Cardiac muscle cell (in vitro differentiated cells and primary cell): ENCODE measurements at places on chromosomes 11 and 22. TPM values are rescaled to one million over a fixed set of nuclear protein-coding genes. Genes with fewer than 3 reads are reported as not detected.

Gene ANGPTL5
- not detected in 2 replicates for total RNA-seq

Gene MUC5B
- not detected in 2 replicates for total RNA-seq

Gene TMEM86A
- total RNA-seq: 3.4 and 4.1 TPM in 2 replicates

Gene ZNF70
- total RNA-seq: 6.4 and 8.4 TPM in 2 replicates

Gene CDON
- 13.3 and 17.3 TPM in 2 replicates for total RNA-seq

GRCh38 chr11:67522844-67523555, at the start of gene CABP2:
TSS of gene CABP2 (minus strand) at chr11:67523446. CDS start at chr11:67523326, 120 bp downstream.
- DNase-seq: no peak

- peak; percentile 99 for DNase-seq
Measured at GRCh38 chr22:50562523-50563412, at the start of gene SYCE3. TSS of gene SYCE3 (minus strand) at chr22:50562919. CDS start at chr22:50556405, 6,514 bp downstream.

- no peak for DNase-seq
Measured at GRCh38 chr22:46125816-46126765, 24.2 kb upstream of the PPARA start.

DNA sequence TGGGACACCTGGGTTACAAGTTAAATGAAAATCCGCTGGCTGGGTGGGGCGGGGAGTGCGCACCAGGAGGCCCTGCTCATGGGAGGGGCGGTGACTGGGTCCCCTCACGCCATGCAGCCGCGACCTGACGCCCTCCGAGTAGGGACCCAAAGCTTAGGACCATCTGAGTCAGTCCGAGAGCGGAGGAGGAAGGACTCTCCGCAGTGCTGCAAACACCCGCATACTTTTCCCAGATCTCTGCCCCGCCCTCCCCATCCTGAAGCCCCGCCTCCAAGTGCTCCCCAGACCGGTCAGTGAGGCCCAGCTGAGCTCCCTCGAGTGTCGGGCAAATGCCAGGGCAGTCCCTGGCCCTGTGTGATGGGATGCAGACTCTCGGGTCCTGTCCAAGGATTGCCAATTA, 6.6 kb upstream of the FLI1 start:
- DNase-seq: peak; percentile 45

DNA sequence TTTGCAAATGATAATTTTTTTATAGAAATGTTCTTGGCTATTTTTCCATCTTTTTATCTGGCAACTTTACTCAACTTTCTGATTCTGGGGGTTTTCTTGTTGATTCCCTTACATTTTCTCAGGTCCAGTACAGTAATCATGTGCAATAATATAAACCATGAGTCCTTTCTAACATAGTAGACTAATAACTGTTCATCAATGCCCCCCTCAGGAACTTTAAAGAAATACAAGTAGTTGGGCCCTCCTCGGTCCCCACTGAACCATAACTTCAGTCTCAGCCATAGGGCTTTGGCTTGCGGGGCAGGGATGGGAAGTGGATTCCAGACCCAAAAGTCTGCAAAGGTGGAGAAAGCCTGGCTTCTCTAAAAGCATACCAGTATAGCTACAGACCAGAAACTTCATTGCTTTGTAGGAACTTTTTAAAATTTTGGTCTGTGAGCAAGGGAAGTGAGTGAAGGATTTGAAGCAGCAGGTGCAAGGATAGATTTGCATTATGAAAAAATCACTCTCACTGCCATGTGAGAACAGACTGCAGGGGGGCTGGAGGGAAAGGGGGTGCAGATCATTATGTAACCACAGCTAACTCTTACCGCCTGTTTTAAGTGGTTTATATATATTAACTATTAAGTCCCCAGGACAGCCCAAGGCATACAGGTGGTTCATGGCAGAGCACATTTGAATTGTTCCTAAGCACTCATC, 10.4 kb upstream of the TUB start:
- DNase-seq: peak; percentile 67

DNA sequence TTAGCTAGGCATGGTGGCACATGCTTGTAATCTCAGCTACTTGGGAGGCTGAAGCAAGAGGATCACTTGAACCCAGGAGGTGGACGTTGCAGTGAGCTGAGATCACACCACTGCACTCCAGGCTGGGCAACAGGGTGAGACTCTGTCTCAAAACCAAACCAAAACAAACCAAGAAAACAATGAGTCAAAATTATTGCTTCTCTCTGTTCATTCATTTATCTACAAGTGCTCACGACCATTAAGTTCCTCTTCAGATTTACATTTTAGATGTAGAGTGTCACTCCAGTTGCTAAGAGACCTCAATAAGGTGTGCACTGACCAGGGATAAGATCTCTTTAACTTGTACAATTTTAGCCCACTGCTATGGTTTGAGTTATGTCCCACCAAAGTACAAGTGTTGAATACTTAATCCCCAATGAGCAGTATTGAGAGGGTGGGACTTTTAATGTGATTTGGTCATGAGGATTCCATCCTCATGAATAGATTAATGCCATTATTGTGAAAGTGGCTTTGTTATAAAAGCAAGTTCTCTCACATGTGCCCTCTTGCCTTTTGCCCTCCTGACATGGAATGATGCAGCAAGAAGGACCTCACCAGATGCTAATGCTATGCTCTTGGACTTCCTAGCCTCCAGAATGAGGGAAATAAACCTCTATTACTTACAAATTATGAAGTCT, 7.8 kb downstream of the HNRNPUL2 start:
- DNase-seq: no peak

DNA sequence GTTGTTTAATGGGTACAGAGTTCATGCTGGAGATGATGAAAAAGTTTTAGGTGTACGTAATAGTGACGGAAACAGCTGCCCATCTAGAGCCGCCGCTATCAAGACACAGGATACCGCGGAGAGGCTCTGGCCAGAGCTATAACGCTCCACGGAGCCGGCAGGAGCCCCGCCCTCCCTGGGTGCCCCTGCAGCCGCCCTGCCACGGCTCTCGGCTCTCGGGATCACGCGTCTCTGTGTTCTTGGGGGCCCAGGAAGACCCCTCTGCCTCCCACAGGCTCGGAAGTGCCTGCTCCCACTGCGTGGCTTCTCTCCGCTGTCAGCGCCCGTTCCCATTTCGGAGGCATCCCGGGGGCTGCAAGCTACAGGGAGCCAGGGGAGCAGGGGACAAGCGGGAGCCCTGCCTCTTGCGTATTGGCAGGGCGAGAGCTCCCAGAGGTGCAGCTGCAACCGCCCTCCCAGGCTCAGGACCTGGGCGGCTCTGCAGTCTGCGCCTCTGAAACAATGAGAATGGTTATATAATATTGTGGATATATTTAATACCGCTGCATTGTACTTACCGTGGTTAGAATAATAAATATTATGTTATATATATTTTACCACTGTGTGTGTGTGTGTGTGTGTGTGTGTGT, 13.7 kb downstream of the GLYATL2 start:
- no peak for DNase-seq

DNA sequence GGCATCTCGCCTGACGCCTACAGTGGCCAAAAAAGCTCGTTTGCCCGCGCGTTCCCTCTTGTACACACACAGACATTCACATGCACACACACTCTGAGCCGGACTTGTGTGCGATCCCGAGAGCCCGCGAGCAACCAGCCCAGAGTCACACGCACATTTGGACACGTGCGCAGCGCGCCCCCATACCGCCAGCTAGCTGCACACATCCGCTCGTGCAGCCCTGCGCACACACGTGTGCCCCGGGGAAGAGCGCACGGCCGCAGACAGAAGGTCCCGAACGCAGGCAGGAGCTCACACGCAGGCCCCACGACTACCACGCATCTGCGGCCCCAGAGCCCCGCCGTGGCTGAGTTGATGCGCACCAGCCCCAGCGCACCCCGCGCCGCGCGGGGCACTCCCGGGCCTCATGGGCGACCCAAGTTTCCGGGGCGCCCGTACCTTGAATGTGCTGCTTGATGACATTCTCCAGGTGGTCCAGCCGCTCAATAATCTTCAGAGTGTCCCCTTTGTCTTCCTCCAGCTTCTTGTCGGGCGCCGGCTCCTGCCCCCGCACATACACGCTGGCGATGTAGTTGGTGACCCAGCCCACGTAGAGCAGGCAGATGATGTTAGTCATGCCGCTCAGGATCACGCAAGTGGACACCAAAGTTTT, 758 bp downstream of the GALNT18 start:
- DNase-seq: no peak

DNA sequence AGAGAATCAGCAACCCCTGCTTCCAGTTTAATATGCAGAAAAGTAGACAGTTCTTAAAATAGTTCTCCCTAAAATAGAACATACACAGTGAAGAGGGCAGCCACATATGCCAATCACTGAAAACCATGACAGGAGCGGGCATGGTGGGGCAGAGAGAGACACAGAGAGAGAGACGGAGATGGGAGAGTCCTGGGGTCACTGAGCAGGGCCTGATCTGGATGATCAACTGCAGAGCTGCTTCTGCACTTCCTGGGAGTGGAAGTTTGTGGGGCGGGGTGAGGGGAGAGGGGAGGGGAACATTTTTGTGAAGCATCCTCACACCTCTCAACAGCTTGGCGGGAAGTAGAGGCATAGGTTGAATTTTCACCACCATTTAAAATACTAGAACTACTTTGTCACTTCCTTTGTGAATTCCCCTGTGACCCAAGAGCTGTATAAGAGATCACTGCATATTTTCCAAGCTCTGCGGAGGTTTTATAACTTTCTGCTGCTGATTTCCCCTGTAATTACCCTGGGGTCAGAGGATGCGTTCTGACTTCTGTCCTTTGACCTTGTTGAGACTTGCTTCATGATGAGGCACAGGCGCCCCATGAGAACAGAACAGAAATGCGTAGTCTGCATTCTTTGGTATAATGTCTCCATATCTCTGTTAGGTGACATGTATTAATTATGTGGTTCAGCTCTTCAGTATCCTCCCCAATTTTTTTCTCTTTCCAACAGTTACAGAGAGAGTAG, 419.4 kb downstream of the BRD1 start:
- no peak for DNase-seq

DNA sequence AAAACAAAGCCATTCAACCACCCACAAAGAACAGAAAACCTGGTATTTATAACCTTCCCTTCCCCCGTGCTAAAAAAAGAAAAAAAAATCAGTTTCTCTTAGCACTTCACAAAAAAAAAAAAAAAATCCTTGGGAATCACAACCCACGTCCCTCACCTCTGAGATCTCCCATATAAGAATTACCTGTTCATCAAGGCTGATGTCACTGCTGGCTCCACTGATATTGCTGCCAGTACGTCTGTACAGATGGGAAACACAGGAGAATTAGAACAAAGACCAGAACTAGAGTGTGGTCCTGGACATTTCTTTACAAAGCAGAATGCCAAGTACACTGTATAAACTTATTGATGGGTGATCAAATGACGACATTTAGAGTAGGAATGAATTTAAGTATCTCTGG, 14.9 kb downstream of the OSBP start:
- no peak for DNase-seq

GRCh38 chr11:128179039-128179438, 408.3 kb downstream of the ETS1 start:
- DNase-seq: no peak

GRCh38 chr11:1197886-1198560, 24.8 kb upstream of the MUC5B start:
- DNase-seq: no peak

DNA sequence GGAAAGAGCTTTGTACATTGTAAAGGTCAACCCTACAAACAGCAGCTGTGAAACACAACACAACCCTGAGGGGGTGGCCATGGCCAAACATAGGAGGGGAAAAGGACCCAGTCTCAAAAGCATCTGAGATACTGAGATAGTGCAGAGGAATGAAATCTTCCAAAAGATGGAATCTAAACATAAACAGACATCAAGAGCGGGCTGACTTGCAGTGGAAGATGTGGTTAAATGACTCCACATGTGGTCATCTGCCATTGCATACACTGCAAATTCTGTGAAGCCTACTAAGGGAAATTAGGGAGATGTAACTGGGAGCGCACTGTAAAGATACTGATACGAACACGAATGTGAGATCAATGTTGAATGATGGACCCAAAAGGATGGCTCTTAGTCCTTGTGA, 22.0 kb downstream of the BDNF start:
- DNase-seq: no peak
